ENCODE measurements at places on chromosomes 6 and 20. TPM values are rescaled to one million over a fixed set of nuclear protein-coding genes. Genes with fewer than 3 reads are reported as not detected.

GRCh38 chr20:12383821-12384220 lies 466.1 kb downstream of the BTBD3 start:
- DNase-seq, result no peak

DNA sequence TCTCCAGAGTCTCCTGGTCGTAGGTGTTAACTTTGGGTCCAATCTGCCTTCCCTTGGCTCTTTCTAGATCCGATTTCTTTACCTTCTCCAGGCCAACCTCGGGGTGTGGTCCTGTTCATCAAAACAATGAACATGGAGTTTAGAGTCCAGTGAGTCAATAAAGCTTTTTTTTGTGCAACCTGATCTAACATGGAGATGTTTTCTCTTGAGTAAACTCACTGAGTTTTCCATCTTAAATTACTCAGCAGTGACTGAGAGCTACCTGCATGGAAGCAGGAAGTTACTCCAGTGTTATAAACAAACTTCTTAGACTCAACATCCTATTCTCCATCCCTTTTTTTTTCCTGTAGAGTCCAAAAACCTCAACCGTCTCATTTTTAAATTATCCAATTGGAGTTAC lies 14.9 kb upstream of the SLC22A1 start:
- no peak for DNase-seq

DNA sequence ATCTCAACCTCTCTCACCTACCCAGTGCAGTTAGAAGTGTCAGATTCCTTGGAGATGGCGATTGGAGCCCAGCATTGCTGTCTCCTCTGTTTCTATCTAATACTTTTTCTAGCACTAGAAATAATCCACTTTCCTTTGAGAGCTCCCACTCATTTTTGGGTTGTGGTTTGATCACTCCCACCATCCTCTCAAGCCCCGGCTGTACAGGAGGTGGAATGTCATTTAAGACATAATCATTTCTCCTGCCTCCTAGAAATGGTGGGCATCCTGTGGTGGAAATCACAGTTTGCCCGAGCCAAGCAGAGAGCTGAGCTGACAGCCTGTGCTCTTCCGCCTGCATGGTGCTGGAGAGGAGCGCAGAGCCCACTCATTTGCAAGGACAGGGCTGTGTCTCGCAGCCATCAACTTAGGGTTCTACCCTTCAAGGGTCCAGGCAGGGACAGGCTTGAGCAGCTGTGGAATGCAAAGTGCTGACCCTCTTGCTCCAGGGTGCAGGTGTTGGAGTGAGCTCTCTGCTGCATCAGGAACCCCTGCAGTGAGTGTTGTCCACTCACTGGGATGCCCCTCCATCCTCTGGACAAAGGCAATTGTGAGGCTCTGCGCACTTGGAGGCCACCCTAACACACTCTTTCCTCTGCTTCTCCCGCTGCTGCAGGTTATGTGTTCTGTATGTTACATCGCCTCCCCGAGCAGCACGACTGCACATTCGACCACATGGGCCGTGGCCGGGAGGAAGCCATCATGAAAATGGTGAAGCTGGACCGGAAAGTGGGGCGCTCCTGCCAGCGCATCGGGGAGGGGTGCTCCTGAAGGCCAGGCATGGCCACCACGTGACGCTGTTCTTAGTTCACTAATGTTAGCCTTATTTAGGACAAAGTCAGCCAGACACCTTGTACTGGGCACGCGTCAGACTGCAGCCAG lies 332.3 kb downstream of the ZFAND3 start:
- DNase-seq, result no peak

GRCh38 chr6:19690325-19691075 lies 146.7 kb upstream of the ID4 start:
- DNase-seq, result peak; percentile 16

DNA sequence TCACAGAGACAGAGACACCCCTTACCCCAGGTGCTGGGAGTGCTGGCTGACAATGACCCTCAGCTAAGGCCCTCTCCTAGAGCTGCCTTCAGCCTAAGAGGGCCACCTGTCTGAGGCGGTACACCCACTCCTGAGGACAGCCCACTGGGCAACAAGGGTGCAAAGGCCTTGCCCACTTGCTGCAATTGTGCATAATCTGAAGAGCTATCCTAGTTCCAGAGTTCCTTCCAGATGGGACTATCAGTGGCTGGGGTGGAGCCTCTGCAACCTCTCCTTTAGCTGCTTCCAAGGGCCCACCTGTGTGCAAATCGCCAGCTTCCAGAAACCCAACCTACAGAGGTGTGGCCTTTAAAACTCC lies 87.5 kb downstream of the PREX1 start:
- DNase-seq, result no peak

DNA sequence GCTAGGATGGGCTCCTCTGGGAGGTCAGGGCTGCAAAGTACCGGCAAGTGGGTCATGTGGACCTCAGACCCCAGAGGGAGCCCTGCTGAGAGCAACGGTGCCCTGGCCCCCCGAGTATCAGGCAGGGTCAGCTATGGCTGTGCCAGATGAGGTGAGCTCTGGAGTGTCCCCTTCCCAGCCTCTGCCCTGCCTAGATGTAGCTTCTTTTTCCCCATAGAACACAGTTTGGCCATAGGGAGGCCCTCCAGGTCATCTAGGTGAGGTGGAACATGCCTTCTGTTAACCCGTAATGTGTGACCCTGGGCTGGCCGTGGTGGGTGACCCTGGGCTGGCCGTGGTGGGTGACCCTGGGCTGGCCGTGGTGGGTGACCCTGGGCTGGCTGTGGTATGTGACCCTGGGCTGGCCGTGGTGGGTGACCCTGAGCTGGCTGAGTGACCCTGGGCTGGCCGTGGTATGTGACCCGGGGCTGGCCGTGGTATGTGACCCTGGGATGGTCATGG lies 21.2 kb upstream of the PCMTD2 start:
- DNase-seq, result no peak

GRCh38 chr6:3045777-3046176 lies 22.5 kb upstream of the RIPK1 start:
- DNase-seq, result no peak

GRCh38 chr20:40650707-40651106 lies 38.3 kb downstream of the MAFB start:
- no peak for DNase-seq

Gene MYBL2
- 14.1 TPM for total RNA-seq

- no peak for DNase-seq
Observed at GRCh38 chr6:130754786-130755367, 72.3 kb upstream of the SMLR1 start.

Gene ELOVL5
- 42.9 TPM for total RNA-seq

Gene OR2J2
- total RNA-seq, result not detected

Gene COL19A1
- 39.9 TPM for total RNA-seq

Data from SK-MEL-5 (cell line).